ENCODE measurements at places on chromosomes 1 and 21. TPM values are rescaled to one million over a fixed set of nuclear protein-coding genes. Genes with fewer than 3 reads are reported as not detected.

KRTAP19-1 gene
- total RNA-seq: not detected

PLEKHG5 gene
- 3.6 TPM for total RNA-seq

ADAM30 gene
- total RNA-seq: not detected

ASPM gene
- total RNA-seq: 66.3 TPM

SLC16A4 gene
- total RNA-seq: 0.55 TPM

GJA9 gene
- not detected for total RNA-seq

TACSTD2 gene
- total RNA-seq: not detected

KIAA0319L gene
- total RNA-seq: 42.7 TPM

TP73 gene
- 3.2 TPM for total RNA-seq

DYNLT5 gene
- not detected for total RNA-seq

KRTAP7-1 gene
- not detected for total RNA-seq

NTMT2 gene
- not detected for total RNA-seq

AMY1A gene
- not detected for total RNA-seq

SLC9C2 gene
- not detected for total RNA-seq

ARTN gene
- total RNA-seq: 0.53 TPM

GBP5 gene
- 330 TPM for total RNA-seq

PHF13 gene
- total RNA-seq: 15.0 TPM

TMEM82 gene
- not detected for total RNA-seq

ADGRB2 gene
- total RNA-seq: 0.20 TPM

RGSL1 gene
- not detected for total RNA-seq

USH2A gene
- not detected for total RNA-seq

DENND2D gene
- total RNA-seq: 331 TPM

ESPN gene
- total RNA-seq: 1.2 TPM

CELA3A gene
- total RNA-seq: not detected

MTR gene
- 46.1 TPM for total RNA-seq

SAMD13 gene
- 0.40 TPM for total RNA-seq

MLLT11 gene
- 4.0 TPM for total RNA-seq

ITGB2 gene
- total RNA-seq: 565 TPM

CRP gene
- not detected for total RNA-seq

CLCA4 gene
- total RNA-seq: not detected

SH2D1B gene
- not detected for total RNA-seq

PODN gene
- total RNA-seq: not detected

GNG4 gene
- total RNA-seq: 0.63 TPM

PLCH2 gene
- 19.6 TPM for total RNA-seq

HSD3B1 gene
- total RNA-seq: not detected

GOLT1A gene
- total RNA-seq: not detected

CYP4B1 gene
- total RNA-seq: not detected

ALG14 gene
- total RNA-seq: 2.5 TPM

RAD54L gene
- 33.0 TPM for total RNA-seq

NIBAN1 gene
- 29.0 TPM for total RNA-seq

RBP7 gene
- not detected for total RNA-seq

LDLRAD1 gene
- total RNA-seq: not detected

All from activated naive CD4-positive, alpha-beta T cell treated with anti-CD3 and anti-CD28 coated beads, Interleukin-2, amount 10 ng/mL, durations not matched to agents 5 hours and 36 hours (primary cell).